NCI-H146 (cell line): ENCODE measurements at places on chromosomes 1 and 21.

- DNase-seq, result peak; percentile 29
These were observed 43.2 kb downstream of the GJA5 start for GRCh38 chr1:147717051-147717705.

GRCh38 chr1:7289694-7290093 is 481.4 kb upstream of the VAMP3 start:
- DNase-seq, result no peak

GRCh38 chr1:212728606-212729005 is 29.0 kb upstream of the BATF3 start:
- DNase-seq, result no peak

GRCh38 chr21:28714777-28715464 is 277.8 kb downstream of the LTN1 start:
- DNase-seq, result no peak

DNA sequence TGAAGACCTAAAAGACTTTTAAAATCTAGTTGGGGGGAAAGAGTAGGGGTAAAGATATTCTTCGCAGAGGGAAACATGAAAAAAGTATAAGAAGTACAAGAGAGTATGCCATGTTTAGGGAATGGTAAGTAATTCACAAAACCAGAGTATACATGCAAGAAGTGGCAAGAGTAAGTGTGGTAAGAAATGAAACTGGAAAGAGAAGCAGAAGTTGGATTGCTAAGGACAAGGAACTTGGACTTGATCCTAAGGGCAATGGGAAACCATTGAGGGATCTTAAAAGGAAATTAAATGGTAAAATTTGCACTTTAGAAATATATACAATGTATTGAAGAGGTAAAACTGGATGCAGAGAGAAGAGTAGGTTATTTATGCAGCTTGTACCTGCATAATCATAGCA is 9.2 kb upstream of the ZNF644 start:
- DNase-seq, result no peak

DNA sequence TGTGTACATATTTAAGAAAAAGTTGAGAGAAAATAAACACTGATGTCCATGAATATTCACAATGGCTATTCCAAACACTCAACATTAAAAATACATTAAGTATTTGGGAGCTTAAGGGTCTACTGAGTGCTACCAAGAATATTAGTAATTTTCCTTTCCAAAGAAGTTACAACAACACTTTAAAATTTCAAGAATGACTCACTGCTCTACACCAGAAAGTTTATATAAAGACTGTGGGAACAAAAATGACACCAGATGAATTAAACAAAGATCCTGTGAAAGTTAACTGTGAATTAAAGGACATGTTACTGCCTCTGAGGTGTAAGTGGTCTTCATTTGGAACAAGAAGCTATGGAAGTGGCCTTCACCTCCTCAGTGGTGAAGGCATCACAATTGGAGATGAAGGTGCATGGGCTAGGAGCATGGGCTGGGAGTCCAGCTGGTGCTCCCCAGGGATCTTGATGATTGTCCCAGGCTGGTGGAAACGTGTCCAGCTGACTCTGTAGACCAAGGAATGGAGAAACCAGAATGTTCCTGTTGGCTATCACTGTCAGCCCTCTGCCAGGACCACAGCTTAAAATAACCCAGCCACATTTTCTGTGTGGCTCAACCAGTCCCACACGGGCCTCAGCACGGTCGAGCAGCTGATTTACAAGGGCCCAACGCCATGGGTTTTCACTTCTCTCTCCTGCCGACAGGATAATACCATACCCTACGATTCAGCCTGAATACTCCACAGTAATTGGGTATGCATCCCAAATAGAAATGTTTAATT is 28.8 kb downstream of the TAF5L start:
- DNase-seq, result no peak

- DNase-seq, result no peak
These were observed 10.8 kb downstream of the CAMTA1 start for GRCh38 chr1:6796095-6796494.

DNA sequence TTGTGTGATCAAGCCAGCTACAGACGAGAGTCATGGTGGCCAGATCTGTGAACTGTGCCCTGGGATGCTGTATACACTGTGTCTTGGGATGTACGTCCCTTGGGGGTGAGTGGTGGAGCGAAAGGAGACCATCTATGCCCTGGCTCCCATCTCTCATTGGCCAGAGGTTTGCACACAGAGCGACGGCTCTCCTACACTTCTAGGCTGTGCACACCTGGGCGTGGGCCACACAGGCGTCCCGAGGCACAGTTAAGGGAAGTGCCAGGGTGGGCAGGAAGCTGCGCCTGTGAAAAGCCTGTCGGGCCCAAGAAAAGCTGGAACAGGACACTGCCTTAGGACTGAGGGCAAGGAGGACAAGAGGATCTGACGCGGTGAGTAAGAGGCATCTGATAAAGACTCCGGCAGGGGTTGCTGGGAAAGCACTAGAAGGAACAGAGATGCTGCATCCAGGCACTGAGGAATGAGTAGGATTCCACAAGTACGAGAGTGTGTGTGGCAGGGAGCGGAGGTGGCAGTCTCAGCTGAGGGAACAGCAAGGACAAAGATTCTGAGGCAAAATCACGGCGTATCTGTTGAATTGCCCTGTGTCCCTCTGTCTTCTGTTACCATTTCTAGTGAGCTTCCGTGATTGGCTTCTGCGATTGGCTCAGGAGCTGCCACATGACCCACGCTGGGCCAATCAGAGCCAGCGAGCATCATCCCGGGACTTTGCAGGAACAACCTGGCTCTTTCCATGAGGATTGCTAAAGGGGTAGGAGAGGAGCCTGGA is 67.9 kb upstream of the ZBTB40 start:
- no peak for DNase-seq

GRCh38 chr1:111660204-111661150 is 40.9 kb downstream of the RAP1A start:
- no peak for DNase-seq

- no peak for DNase-seq
These were observed 242.6 kb downstream of the ZNF648 start for GRCh38 chr1:181818943-181819342.

DNA sequence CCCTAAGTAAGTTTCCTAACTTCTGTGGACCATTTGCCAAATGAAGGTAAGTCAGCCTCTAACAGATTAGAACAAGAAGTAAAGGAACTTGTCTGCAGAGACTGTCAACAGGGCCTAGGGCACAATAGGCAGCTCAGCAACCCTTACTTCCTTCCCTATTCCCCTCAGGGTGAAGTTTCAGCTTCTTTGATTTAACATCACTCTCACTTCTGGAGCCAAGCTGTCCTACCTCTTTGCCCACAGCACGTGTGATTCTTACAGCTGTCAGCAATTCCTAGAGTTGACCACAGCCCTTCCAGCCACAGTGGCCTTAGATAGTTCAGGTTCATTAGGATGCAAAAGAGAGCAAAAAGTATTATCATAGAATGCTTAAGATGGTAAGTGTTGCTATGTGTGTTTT is 7.6 kb upstream of the EIF4G3 start:
- no peak for DNase-seq

DNA sequence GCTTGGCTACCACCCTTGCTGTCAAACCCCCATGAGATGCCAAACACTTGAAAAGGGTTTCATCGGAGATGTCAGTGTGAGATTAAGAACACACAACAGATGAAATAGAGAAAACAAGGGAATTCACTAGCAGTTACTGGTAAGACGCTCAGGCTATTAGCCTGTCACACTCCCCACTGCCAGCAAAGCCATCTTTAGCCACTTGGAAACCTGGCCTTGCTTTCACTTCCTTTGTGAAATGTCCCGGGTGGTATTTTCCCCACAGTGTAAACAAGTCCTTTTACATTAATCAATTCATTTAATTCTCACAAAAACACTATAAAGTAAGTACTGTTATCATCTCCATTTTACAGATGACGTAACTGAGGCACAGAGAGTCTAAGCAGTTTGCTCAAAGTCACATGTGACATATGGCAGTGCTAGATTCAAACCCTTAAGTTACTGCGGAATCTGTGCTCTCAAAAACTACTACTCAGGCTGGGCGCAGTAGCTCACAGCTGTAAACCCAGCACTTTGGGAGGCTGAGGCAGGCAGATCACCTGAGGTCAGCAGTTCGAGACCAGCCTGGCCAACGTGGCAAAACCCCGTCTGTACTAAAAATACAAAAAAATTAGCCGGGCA is 32.7 kb upstream of the KHDRBS1 start:
- no peak for DNase-seq

GRCh38 chr1:59183749-59184317 is 113.1 kb upstream of the FGGY start:
- DNase-seq, result no peak

GRCh38 chr1:161119092-161119903 is 1.4 kb downstream of the NIT1 start:
- DNase-seq, result no peak

DNA sequence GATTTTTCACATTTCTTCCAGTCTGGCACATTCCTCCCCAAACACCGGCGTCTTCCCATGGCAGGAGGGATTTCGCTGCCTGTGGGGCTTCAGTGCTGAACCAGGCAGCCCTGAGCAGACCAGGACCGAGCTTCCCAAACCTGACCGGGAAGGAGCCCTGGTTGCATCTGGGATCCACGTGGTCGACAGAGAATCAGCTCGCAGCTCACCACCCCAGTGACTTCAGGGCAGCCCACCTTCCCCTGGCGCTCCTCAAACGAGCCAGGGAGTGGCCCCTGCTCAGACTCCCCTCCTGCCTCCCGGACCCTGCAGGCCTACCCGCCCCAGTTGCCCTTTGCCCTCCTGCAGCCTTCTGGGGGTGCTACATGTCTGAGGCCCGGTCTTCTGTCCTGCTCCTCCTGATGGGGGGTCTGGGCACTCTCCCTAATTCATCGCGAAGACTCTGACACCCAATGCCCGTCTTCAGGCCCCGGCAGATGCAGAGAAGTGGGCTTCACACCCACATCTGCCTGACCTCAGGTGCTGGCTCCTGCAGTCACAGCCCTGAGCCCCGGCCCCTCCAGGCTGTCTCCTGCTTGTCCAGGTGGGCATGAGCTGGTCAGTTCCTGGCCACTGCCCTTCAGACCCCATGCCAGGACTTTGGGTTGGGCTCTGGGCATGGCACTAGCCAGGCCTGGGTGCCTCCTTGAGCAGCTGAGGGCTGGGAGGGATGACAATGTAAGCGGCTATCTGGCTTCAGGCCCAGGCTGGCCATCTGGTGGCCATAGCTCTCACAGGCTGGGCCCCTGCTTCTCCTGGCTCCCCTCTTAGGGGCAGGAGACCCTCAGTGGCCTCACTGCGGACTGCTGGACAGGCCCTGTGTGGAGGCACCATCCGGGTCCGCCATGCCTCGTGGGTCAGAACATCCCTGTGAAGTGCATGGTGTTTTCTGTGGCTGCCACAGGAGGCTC is 26.1 kb upstream of the PRSS38 start:
- DNase-seq, result no peak

DNA sequence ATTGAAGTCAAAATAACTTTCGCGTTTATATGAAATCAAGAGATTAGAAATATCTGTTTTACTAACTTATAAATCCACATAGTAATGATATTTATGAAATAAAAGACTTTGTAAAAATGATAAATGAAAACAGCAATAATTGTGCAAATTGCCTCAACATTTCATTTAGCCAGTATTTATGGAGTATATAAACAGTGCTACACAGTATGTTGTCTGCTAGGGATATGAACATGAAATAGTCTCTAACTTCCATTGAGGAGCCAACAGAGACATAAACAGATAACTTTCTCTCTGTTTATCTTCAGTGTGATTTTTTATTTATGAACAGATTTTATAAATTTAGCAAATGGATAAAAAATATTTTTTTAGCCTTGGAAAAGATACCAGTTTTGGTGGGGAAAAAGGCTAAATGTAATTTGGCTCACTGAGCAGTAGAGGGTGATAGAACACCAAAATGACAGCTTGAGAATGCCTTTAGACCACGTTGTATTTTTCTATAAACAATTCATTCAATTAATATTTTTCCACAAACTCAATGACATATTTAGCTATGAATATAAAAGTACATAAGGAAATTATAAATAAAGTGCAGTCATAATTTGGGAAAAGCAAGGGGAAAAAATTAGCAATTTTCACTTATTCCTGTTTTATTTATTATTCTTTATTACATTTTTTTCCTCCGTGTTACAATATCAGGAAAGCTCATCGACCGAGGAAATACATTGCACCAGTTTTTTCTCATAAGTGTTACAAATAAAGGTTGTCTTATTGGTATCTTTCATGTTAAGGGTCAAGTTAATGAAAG is 47.5 kb upstream of the EEIG2 start:
- no peak for DNase-seq
